IPS DF 6.9 (cell line): ENCODE measurements at places on chromosomes 12 and 14.

- no peaks in the 10 kb centered on the region for H3K36me3 ChIP-seq
- no peaks in the 10 kb centered on the region for H3K4me1 ChIP-seq
- DNase-seq: no peak
- no peak overlapping the region for H3K4me3 ChIP-seq
- no peak overlapping the region for H3K27ac ChIP-seq
Measured at GRCh38 chr12:95600567-95600966, 49.3 kb upstream of the USP44 start.

DNA sequence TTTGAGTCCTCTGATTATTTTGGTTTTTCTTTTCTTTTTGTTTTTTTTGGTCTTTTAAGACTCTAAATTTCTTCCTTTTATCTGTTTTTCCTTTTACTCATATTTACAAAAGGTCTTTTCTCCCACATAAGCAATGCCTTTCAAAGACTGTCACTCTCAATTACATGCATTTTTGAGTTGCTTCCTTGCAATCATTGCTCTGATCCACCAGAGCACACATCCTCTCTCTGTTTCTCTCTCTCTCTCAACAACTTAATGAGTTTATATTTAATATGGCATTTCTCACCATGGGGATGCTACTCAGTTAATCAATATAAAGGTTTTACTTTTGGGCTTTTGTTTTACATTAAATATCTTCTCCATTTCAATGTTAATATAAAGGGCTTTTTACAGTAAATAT is 62.7 kb upstream of the OR10AD1 start:
- H3K4me1 ChIP-seq: no peaks in the 10 kb centered on the region
- no peak for DNase-seq
- no peaks in the 10 kb centered on the region for H3K27me3 ChIP-seq
- no peaks in the 10 kb centered on the region for H3K36me3 ChIP-seq
- no peak overlapping the region for H3K27ac ChIP-seq

DNA sequence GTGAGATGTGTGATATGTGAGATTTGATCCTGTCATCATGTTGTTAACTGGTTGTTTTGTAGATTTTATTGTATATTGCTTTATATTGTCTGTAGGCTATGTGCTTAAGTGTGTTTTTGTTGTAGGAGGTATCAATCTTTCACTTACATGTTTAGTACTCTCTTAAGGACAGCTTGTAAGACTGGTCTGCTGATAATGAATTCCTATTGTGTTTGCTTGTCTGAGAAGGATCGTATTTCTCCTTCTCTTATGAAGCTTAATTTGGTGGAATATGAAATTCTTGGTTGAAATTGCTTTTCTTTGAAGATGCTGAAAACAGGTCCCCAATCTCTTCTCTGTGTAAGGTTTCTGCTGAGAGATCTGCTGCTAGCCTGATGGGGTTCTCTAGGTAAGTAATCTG is 94.5 kb upstream of the ARHGAP5 start:
- no peaks in the 10 kb centered on the region for H3K27me3 ChIP-seq
- no peaks in the 10 kb centered on the region for H3K36me3 ChIP-seq
- no peak for DNase-seq
- no peak overlapping the region for H3K27ac ChIP-seq
- no peaks in the 10 kb centered on the region for H3K4me1 ChIP-seq
- no peak overlapping the region for H3K4me3 ChIP-seq

GRCh38 chr14:99735189-99736135 is 51.4 kb downstream of the CYP46A1 start:
- no peak for DNase-seq
- H3K27me3 ChIP-seq: no peaks in the 10 kb centered on the region

GRCh38 chr12:60119327-60119726 is 523.5 kb downstream of the SLC16A7 start:
- no peaks in the 10 kb centered on the region for H3K4me1 ChIP-seq
- no peak overlapping the region for H3K27ac ChIP-seq
- H3K36me3 ChIP-seq: no peaks in the 10 kb centered on the region
- no peaks in the 10 kb centered on the region for H3K27me3 ChIP-seq
- no peak for DNase-seq

DNA sequence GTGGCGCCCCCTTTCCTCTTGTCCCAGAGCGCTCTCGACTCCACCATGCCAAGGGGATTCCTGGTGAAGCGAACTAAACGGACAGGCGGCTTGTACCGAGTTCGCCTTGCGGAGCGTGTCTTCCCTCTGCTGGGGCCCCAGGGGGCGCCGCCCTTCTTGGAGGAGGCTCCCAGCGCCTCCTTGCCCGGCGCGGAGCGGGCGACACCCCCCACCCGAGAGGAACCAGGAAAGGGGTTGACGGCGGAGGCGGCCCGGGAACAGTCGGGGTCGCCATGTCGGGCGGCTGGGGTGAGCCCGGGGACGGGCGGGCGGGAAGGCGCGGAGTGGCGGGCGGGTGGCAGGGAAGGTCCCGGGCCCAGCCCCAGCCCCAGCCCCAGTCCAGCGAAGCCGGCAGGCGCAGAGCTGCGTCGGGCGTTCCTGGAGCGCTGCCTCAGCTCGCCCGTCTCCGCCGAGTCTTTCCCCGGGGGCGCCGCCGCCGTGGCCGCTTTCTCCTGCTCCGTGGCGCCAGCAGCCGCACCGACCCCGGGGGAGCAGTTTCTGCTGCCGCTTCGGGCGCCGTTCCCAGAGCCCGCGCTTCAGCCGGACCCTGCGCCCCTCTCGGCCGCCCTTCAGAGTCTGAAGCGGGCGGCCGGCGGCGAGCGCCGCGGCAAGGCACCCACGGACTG is 376 bp downstream of the INSM2 start:
- H3K27ac ChIP-seq: no peak overlapping the region
- H3K36me3 ChIP-seq: no peaks in the 10 kb centered on the region
- DNase-seq: no peak
- H3K27me3 ChIP-seq: peaks cover 19% of the 10 kb centered on the region
- peak overlapping the region; percentile 39; the same call in 1 of the 2 replicates for H3K4me3 ChIP-seq
- H3K4me1 ChIP-seq: 0 out of 2 replicates have a peak, but pooled peaks cover 3% of the 10 kb centered on the region

- H3K27ac ChIP-seq: no peak overlapping the region
- H3K4me1 ChIP-seq: peaks cover 1% of the 10 kb centered on the region; the same call in 1 of the 2 replicates
- DNase-seq: no peak
- 0 out of 2 replicates have a peak, but pooled peaks cover 2% of the 10 kb centered on the region for H3K36me3 ChIP-seq
- H3K4me3 ChIP-seq: peak overlapping the region; percentile 73
Measured at GRCh38 chr12:49109641-49110463, 795 bp downstream of the LMBR1L start.

GRCh38 chr12:24756479-24757024 is 192.3 kb downstream of the BCAT1 start:
- no peak overlapping the region for H3K4me3 ChIP-seq
- no peak for DNase-seq
- no peak overlapping the region for H3K27ac ChIP-seq
- no peaks in the 10 kb centered on the region for H3K27me3 ChIP-seq

DNA sequence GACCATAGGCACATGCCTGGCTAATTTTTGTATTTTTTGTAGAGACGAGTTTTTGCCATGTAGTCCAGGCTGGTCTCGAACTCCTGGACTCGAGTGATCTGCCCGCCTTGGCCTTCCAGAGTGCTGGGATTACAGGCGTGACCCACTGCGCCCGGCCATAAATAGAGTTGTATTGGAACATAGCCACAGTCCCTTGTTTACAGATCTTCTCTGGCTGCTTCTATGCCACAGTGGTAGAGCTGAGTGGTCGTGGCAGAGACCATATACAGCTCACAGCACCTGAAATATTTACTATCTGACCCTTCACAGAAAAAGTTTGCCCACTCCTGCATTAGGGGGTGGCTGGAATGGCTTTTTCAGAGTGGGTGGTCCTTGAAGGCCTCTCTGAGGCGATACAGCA is 28.0 kb upstream of the TSPAN9 start:
- no peak for DNase-seq
- H3K27ac ChIP-seq: no peak overlapping the region
- H3K4me3 ChIP-seq: no peak overlapping the region
- H3K27me3 ChIP-seq: no peaks in the 10 kb centered on the region
